Pancreas (tissue), 10 donors: ENCODE measurements at places on chromosomes 11 and 22.

DNA sequence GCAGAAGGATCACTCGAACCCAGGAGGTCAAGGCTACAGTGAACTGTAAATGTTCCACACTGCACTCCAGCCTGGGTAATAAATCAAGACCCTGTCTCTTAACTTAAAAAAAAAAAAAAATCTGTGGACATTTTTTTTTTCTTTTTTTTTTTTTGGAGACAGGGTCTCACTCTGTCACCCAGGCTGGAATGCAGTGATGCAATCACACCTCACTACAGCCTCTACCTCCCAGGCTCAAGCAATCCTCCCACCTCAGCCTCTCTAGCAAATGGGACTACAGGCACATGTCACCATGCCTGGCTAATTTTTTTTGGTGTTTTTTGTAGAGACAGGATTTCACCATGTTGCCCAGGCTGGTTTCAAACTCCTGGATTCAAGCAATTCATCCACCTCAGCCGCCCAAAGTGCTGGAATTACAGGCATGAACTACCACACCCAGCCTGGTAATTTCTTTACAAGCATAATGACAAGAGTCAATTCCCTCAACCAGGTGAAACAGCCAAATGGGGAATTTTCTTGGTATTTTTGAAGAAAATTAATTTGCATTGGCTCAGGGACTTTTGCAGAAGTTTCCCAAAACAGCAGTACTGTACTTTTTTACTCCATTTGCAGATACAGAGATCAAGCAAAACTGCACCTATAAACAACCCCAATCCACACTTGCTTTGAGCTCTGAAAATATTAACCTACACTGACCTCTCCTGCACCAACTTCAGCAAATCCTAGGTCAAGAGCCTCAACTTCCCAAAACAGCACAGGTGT is 44.0 kb downstream of the MRTFA start:
- no peaks in the 10 kb centered on the region for H3K27me3 ChIP-seq
- DNase-seq: no peak
- no peaks in the 10 kb centered on the region for H3K36me3 ChIP-seq
- no peak overlapping the region for H3K4me3 ChIP-seq
- H3K4me1 ChIP-seq: peaks cover 25% of the 10 kb centered on the region

- no peak overlapping the region for H3K27ac ChIP-seq
- no peaks in the 10 kb centered on the region for H3K27me3 ChIP-seq
- no peak for DNase-seq
Observed at GRCh38 chr22:32682990-32683389, 118.5 kb upstream of the TIMP3 start.

GRCh38 chr11:113967361-113967760 is 7.5 kb upstream of the HTR3A start:
- no peak for DNase-seq
- no peak overlapping the region for H3K27ac ChIP-seq
- no peaks in the 10 kb centered on the region for H3K27me3 ChIP-seq
- no peaks in the 10 kb centered on the region for H3K36me3 ChIP-seq

GRCh38 chr11:36361901-36362391 is 65.9 kb downstream of the PRR5L start:
- DNase-seq: no peak
- peaks cover 3% of the 10 kb centered on the region for H3K27me3 ChIP-seq
- H3K4me1 ChIP-seq: no peaks in the 10 kb centered on the region
- no peak overlapping the region for H3K27ac ChIP-seq
- H3K36me3 ChIP-seq: no peaks in the 10 kb centered on the region
